ENCODE measurements at places on chromosomes 4 and X.
A peak's percentile ranks its signal among the peaks of the same experiment; 100 is the strongest.

GRCh38 chr4:7808752-7809151, 130.9 kb downstream of the AFAP1 start:
- DNase-seq: peak; percentile 71

- no peak for DNase-seq
These were observed 233.4 kb downstream of the CFAP299 start for GRCh38 chr4:80568891-80569290.

DNA sequence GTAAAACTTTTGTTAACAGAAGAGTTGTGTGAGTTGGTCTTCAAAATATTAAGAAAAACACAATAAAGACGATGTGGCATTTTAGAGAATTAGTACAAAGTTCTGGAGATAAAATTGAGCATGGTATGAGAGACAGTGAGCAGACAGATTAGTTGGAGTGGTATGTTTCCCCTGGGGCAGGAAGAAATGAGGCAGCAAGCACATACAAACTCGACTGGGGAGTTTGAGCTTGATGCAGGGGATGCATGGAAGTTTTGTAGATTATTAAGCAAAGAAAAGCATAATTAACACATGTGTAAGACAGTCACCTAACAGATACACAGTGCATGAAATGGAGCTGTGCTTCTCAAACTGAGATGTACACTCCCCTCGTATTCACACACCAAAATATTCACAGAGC, 58.1 kb upstream of the IL2 start:
- DNase-seq: no peak

- no peak for DNase-seq
These were observed 36.9 kb downstream of the NLGN3 start for GRCh38 chrX:71181558-71181909.

DNA sequence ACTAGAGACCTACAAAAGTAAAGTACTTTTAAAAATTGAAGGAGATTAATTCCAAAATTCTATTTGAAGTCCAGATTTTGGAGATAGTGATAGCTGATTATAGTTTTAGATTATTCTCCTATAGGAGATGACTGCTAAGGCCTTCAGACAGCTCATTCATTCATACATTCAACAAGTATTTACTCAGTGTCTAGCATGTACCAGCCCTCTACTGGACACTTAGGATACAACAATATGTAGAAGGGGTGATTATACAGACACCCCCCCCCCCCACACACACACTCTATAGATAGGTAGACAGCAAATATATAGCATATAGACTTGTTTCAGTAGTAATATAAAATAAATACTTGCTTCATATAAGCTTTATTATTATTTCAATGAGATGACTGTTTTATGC, 60.4 kb upstream of the TAF9B start:
- no peak for DNase-seq

DNA sequence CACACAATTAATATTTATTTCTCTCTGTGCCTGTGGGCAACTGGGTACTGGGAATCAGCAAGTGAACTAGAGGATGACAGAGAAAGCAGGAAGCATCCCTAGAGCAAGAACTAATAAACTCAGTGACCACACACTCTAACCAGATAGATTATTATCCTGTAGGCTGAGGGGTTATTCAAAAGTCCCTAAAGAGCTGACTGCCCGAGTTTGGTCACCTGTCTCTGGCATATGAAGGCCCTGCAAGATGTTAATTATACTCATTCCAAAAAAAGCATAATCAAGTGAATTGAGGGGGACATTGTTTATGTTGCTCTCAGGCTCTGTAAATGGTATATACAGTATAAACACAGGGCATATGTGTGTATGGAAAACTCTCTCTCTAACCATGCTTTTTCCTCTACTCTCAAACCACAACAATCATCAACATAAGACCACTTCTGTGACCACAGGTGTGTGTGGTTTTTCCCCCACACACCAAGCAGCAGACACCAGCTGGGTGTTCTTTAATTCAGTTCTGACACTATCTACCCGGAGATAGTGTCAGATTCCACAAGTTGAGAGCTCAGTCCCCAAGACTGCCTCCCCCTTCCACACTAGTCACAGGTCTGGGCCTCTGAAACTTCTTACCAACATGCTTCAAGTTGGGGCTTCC, 6.2 kb upstream of the HPSE start:
- no peak for DNase-seq

GRCh38 chrX:42399632-42400024, 378.3 kb downstream of the PPP1R2C start:
- no peak for DNase-seq

GRCh38 chrX:153703036-153703370, 15.3 kb downstream of the SLC6A8 start:
- no peak for DNase-seq

DNA sequence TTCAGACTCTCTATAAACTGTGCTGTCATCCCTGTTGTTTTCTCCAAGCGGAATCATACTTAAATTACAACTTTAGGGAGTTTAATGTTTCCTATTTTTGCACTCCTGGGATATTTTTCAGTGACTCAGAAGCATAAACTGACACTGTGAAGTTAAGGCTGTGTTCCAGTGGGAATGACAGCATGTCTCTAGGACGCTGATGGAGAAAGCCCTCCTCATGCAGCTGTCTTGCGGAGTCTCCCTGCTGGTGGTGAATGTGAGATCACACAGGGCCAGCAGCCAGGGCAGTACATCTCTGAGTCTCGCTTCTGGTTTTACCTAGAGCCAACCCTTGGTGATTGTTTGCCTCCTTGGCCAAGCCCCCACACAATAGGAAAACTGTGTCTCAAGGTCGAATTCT, 53.3 kb downstream of the NFKB1 start:
- DNase-seq: peak; percentile 22

GRCh38 chrX:43590150-43590549, 65.9 kb upstream of the MAOA start:
- DNase-seq: no peak

GRCh38 chrX:12881914-12882313, 15.0 kb downstream of the TLR7 start:
- DNase-seq: no peak

DNA sequence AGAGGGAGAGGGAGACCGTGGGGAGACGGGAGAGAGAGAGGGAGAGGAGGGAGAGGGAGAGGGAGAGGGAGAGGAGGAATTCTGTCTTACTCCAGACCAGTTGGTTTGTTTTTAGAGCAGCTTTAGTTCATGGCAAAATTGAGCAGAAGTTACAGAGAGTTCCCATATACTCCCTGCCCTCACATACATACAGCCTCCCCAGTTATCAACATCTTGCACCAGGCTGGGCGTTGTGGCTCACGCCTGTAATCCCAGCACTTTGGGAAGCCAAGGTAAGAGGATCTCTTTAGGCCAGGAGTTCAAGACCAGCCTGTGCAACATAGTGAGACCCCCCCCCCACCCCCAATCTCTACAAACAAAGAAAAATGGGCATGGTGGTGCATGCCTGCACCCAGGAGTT, 79.8 kb upstream of the OGT start:
- no peak for DNase-seq

GRCh38 chrX:153400146-153401132, 711 bp downstream of the PNMA6E start:
- no peak for DNase-seq

DNA sequence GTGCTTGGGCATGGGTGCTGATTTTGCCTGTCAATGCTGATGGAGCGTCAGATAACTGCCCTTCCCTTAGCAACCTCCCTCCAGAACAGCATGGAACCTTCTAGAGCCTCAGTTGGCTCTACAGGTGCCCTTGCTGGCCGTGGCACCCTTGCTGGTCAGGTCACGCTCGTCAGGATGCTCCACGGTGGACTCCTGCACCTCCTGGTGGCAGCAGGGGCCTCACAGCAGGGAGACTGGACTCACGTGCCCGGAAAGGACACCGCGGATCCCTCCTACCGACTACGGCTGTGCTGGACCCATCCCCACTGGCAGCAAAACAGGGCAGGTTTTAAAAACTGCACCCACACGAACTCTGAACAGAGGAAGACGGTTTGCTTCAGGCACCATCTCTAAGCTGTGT, 82.1 kb upstream of the AFAP1 start:
- no peak for DNase-seq

DNA sequence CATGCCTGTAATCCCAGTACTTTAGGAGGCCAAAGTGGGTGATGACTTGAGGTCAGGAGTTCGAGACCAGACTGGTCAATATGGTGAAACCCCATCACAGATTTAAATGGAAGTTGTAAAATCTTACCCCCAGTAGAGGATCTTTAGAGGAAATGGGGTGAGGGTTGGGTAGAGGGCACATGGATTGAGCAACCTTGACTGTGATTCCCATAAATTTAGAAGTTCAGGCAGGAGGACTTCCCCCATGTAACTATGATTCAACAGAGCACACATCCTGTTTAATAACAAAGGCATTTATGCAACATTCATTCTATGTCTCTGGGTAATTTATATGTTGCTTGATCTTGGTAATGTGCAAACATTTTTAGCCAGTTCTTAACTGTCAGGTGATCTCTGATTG, 143.1 kb downstream of the RBM47 start:
- peak; percentile 21 for DNase-seq

- no peak for DNase-seq
These were observed 557.0 kb downstream of the SPRY1 start for GRCh38 chr4:123953566-123953965.

GRCh38 chr4:82528074-82528473, 33.7 kb downstream of the TMEM150C start:
- no peak for DNase-seq

GRCh38 chr4:134126000-134126560, 75.5 kb downstream of the PABPC4L start:
- DNase-seq: no peak

DNA sequence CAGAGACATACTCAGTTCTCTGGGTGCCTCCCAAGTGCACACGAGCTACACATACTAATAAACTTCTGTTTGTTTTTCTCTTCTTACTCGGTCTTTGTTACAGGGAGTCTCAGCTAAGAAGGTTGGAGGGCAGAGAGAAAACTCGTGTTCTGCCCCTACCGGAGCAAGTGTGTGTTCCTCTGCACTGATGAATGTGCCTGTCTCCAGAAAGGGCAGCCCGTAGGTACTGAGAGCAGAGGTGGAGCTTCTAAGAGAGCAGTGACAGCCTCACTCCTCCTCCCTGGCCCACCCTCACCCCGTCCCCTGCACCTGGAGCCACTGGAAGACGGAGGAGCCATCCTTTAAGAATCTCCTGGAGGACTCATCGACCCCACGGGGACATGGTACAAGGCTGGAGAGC, 67.6 kb downstream of the MTNR1A start:
- DNase-seq: no peak

GRCh38 chrX:9966775-9967408, at the start of gene CLDN34:
TSS of gene CLDN34 (plus strand) at chrX:9967358. CDS start at chrX:9967358, 0 bp downstream.
- DNase-seq: no peak

- DNase-seq: no peak
These were observed 267.7 kb upstream of the GALNT7 start for GRCh38 chr4:172900900-172901299.

- DNase-seq: no peak
These were observed 35.9 kb upstream of the GPR78 start for GRCh38 chr4:8544282-8544681.

- peak; percentile 47 for DNase-seq
These were observed 185.5 kb upstream of the RBPJ start for GRCh38 chr4:26135331-26135730.

GRCh38 chrX:19966056-19966455, 24.8 kb downstream of the BCLAF3 start:
- DNase-seq: no peak

- no peak for DNase-seq
These were observed 57.2 kb downstream of the BMP15 start for GRCh38 chrX:50967736-50968135.

DNA sequence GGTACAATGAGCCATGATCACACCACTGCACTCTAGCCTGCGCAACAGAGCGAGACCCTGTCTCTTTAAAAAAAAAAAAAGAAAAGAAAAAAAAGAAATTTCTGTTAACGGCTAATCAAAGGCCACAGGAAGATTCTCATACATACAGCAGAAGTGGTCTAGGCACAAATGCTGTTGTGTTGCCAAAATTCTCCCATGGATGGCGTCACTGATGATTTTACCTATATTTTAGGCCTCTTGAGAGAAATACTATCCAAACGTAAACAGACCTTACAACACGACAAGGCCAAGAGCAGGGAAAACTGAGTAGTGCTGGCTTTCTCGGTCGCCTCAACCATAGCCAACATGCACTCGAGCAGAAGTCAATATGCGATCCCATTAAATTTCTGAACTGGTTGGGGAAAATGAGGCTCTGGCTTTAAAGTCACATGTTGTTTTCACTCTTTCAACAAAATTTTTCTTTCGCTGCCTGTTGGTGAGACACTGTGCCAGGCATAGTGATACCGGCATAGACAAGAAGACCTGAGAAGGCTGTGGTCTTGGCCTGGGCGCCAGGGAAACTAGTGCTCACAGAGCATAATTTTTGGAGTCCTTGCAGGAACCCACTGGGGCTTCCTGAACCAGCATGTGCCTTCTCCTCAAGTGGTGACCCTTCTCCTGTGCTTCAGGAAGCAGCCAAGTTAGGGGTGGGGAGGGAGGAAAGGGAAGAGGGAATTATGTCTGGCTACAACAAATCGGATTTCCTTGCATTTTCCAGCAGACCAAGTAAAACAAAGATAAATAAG, 20.6 kb downstream of the SH3KBP1 start:
- DNase-seq: no peak

DNA sequence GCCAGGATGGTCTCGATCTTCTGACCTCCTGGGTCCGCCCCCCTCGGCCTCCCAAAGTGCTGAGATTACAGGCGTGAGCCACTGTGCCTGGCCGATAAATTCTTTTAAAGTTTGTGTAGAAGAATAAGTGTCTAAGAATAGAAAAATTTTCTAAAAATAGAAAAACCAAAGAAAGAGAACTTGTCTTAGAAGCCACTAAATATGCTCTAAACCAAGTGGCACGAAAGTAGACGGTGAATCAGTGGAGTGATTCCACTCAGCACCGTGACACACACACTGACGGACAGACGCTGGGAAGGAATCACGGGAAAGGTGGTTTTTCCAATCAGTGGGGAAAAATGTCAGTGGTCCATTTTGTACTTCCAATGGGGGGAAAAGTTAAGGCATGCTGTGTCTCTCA, 72.7 kb upstream of the PSAPL1 start:
- DNase-seq: peak; percentile 28

GRCh38 chr4:156673483-156673882, 298.1 kb downstream of the PDGFC start:
- DNase-seq: peak; percentile 48

DNA sequence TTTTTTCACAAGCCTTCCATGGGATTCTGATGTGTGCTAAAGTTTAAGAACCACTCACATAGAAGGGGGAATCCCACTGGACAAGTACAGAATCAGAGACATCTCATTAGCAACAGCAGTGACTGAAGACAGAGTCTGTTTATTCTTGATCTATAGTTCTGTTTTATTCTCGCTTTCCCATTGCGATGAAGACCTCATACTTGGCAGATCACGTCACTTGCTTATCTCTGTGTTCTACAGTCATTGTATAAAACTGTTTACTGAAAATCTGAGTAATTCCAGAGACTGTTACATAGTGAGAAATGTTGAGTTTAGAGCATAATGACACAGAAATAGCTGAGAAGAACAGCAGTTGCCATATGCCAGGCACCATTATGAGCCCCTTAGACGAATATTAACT, 185.5 kb downstream of the PTTG2 start:
- peak; percentile 88 for DNase-seq

- no peak for DNase-seq
These were observed 232.2 kb upstream of the FMR1 start for GRCh38 chrX:147679356-147680005.

GRCh38 chr4:105520819-105521790, 31.3 kb upstream of the ARHGEF38 start:
- DNase-seq: peak; percentile 38

GRCh38 chr4:148182230-148182911, 259.8 kb downstream of the NR3C2 start:
- DNase-seq: no peak

- no peak for DNase-seq
These were observed 148.9 kb upstream of the GALNT7 start for GRCh38 chr4:173019664-173020063.

All from HFFc6 (cell line).